ENCODE measurements at places on chromosomes 12 and 14.
A peak's percentile ranks its signal among the peaks of the same experiment; 100 is the strongest.

DNA sequence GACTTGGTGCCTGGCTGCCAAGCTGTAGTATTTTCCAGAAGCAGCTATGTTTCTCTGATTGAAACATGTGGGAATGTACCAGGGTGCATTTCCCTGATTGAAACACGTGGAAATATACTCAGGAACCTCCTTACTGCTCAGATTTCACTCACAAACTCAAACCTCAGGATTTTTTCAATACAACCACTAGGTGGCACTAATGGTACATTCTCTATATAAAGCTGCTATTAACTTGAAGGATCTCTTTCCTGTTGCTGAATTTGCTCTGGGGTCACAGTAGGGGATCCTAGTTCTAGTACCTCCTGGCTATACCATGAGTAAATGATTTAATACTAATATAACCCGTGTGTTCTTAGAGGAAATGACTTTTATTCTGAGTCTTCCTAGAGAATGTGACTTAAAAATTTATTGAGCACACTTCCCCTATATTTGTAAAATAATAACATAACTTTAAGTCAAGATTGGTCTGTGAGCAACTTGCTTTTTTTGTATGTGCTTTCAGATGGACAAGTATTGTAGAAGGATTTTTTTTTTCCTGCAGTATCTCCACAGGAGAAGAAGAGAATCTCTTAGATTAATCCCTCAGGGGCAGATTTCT is 173.8 kb upstream of the MIS18BP1 start:
- no peak overlapping the region for H3K4me3 ChIP-seq
- no peaks in the 10 kb centered on the region for H3K4me1 ChIP-seq
- H3K27ac ChIP-seq, result no peak overlapping the region

DNA sequence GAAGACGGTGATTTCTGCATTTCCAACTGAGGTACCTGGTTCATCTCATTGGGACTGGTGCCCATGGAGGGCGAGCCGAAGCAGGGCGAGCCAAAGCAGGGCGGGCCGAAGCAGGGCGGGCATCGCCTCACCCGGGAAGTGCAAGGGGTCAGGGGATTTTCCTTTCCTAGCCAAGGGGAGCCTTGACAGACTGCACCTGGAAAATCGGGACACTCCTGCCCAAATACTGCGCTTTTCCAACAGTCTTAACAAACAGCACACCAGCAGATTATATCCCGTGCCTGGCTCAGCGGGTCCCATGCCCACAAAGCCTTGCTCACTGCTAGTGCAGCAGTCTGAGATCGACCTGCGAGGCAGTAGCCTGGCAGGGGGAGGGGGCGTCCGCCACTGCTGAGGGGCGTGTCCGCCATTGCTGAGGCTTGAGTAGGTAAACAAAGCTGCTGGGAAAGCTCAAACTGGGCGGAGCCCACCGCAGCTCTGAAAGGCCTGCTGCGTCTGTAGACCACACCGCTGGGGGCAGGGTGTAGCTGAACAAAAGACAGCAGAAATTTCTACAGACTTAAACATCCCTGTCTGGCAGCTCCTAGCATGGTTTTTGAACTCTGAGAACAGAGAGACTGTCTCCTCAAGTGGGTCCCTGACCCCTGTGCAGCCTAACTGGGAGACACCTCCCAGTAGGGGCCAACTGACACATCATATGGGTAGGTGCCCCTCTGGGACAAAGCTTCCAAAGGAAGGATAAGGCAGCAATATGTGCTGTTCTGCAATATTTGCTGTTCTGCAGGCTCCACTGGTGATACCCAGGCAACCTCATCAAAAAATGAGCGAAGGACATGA is 77.2 kb downstream of the BAZ1A start:
- H3K27ac ChIP-seq, result no peak overlapping the region
- H3K4me3 ChIP-seq, result no peak overlapping the region
- no peaks in the 10 kb centered on the region for H3K36me3 ChIP-seq
- H3K4me1 ChIP-seq, result no peaks in the 10 kb centered on the region
- H3K27me3 ChIP-seq, result no peaks in the 10 kb centered on the region

- no peaks in the 10 kb centered on the region for H3K27me3 ChIP-seq
- H3K4me1 ChIP-seq, result no peaks in the 10 kb centered on the region
- H3K27ac ChIP-seq, result no peak overlapping the region
- peak; percentile 52 for DNase-seq
- no peaks in the 10 kb centered on the region for H3K36me3 ChIP-seq
- H3K4me3 ChIP-seq, result no peak overlapping the region
Observed at GRCh38 chr14:100736269-100737180, 9.8 kb downstream of the DLK1 start.

DNA sequence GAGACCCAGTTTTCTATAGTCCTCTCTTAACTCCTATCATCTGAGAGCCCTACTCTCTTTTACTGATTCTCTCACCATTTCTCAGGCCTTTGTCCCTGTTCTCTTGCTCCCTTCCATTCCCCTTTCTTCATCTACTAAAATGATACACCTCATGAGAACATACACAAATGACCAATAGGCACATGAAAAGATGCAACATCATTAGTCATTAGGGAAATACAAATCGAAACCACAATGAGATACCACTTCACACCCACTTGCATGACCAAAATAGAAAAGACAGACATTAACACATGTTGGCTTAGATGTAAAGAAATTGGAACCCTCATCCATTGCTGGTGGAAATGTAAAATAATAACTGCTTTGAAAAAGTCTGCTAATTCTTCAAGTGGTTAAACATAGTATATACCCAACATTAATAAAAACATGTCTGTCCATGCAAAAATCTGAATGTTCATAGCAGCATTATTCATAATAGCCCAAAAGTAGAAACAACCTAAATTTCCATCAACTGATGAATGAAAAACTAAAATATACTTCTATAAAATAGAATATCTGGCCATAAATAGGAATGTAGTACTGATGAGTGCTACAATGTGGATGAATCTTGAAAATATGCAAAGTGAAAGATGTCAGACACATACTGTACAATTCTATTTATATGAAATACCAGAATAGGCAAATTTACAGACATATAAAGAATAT is 66.0 kb downstream of the DENND5B start:
- no peaks in the 10 kb centered on the region for H3K4me1 ChIP-seq
- no peaks in the 10 kb centered on the region for H3K27me3 ChIP-seq
- no peaks in the 10 kb centered on the region for H3K36me3 ChIP-seq
- no peak overlapping the region for H3K27ac ChIP-seq

All from sigmoid colon (tissue), 7 donors.